Stimulated activated CD4-positive, alpha-beta T cell treated with anti-CD3 and anti-CD28 coated beads, Interleukin-4, amount 100 ng/mL, for 48 hours (primary cell): ENCODE measurements at places on chromosomes 7 and 10.

GRCh38 chr10:14185316-14186045 is 145.2 kb downstream of the FRMD4A start:
- peak; percentile 54 for DNase-seq

- no peak for DNase-seq
Measured at GRCh38 chr7:55073051-55073511, 54.3 kb downstream of the EGFR start.

- DNase-seq: no peak
Measured at GRCh38 chr7:82521906-82522445, 78.4 kb upstream of the CACNA2D1 start.

- peak; percentile 51 for DNase-seq
Measured at GRCh38 chr7:151518105-151518946, 1.4 kb downstream of the RHEB start.

DNA sequence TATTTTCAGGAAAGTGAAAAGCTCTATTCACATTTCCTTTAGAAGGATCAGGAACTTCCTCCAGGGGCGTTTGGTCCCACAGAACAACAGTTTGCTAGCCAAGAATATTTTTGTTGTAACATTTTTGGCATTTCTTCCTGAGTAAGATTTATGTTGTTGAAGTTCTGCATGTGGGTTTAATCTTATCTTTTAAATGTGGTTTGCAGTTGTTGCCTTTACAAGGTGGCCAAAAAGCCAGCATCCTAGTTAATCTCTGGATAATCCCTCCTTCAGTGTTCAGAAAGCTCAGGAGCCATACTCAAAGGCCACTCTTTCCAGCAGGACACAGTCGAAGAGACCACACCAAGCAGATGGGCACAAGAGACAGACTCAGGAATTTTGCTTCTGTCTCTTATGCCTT is 30.0 kb downstream of the SLC26A4 start:
- no peak for DNase-seq

GRCh38 chr10:27995311-27995710 is 3.6 kb downstream of the ODAD2 start:
- no peak for DNase-seq

DNA sequence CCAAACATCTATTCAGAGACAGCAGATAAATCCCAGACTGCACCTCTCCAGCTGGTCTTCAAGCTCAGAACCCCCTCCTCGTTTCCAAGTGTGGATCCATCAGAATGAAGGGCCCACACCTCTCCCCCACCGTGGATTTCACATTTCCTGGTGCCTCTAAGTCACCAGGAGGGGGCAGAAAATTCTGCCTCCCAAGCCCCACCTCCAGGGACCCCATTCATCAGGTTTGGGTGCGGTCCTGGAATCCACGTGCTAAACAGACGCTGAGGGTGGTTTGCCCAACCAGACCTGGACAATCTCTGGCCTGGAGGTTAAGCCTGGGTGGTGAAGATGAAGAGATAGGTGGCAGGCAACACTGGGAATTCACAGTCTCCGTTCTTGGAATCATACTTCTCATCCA is 92.4 kb downstream of the WDR11 start:
- DNase-seq: no peak

- no peak for DNase-seq
Measured at GRCh38 chr10:119316729-119317097, 109.3 kb downstream of the GRK5 start.

GRCh38 chr7:80918399-80918798 is 452 bp downstream of the SEMA3C start:
- DNase-seq: no peak

- DNase-seq: no peak
Measured at GRCh38 chr10:66176772-66177171, 749.1 kb upstream of the LRRTM3 start.

- peak; percentile 51 for DNase-seq
Measured at GRCh38 chr7:138001529-138002095, at the start of gene CREB3L2. Gene CREB3L2, minus strand, starts transcription at chr7:138002086. Its CDS starts 381 bp downstream, at chr7:138001705.

GRCh38 chr7:71389976-71390375 is 258.0 kb downstream of the GALNT17 start:
- no peak for DNase-seq

DNA sequence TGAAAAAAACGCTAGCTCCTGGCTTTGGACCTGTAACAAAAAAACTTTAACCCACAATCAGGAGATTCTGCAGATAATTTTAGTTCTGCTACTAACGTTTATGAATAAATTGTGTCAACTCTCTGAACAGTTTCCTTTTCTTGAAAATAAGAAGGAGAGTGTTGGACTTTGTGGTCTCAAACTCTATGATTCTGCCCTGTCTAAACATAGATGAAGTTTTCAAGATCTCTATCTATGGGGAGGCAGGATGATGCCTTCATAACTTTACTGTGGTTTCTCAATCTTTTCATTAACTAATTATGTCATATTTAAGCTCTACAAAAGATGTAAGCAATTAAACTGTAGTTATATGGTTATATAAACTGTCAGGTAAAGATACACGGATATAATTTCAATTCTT is 162.0 kb downstream of the REEP3 start:
- no peak for DNase-seq

DNA sequence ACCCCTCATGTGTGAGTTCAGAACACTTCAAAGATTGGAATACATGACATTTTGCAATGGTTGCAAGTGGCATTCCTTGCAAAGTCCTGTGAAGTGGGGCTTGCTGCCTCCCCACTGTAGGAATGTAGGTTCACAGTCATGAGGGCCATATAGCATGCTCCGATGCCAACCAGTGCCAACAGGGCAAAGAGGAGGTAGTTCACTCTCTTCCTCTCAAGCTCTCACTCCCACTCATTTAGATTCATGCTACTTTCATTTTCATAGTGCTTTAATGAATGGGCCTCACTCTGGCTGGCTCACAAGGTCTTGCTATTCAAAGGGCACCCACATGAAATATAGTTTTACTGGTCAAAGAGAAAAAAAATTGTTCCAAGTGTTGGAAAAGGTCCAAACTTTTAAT is 169.9 kb upstream of the AOAH start:
- no peak for DNase-seq

- no peak for DNase-seq
Measured at GRCh38 chr10:123009105-123009820, 457 bp downstream of the ACADSB start.

- no peak for DNase-seq
Measured at GRCh38 chr10:103096130-103096529, 96.9 kb downstream of the NT5C2 start.

- no peak for DNase-seq
Measured at GRCh38 chr10:36634916-36635315, 490.5 kb upstream of the ANKRD30A start.

- no peak for DNase-seq
Measured at GRCh38 chr10:99429517-99430095, 818 bp downstream of the GOT1 start.

DNA sequence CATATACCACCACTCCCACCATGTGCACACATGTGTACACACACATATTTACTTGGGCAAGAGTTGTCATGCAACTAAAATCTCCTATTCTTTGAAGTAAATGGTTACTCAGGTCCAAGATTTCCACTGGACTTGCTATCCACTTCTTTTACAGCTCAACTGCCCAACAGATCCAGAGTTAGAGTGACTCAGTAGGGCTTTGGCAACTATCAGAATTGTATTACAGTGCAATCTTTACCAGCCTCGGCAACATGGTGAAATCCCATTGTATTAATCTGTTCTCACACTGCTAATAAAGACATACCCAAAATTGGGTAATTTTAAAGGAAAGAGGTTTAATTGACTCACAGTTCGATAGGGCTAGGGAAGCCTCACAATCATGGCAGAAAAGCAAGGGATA is 51.9 kb upstream of the ABLIM1 start:
- DNase-seq: no peak

DNA sequence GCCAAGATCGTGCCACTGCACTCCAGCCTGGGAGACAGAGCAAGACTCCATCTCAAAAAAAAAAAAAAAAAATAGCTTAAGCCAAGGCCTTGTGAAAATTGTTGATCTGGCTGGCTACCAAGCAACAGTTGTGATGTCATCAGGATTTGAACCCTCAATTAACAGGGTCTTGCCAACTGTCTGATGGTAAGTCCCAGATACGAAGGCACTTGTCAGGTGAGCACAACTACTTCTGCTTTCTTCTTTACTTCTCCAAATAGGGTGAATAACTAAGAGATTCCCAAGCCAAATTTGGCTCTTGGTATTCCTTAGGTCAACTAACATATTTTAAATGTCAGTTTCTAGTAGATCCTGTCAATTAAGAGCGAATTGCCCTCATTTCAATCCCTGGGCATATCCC is 47.4 kb downstream of the ANKRD61 start:
- no peak for DNase-seq

- DNase-seq: no peak
Measured at GRCh38 chr7:28732071-28732869, 225.9 kb downstream of the TRIL start.

GRCh38 chr7:139080905-139081304 is 28.6 kb downstream of the ZC3HAV1 start:
- DNase-seq: no peak

- no peak for DNase-seq
Measured at GRCh38 chr7:79352323-79352722, 101.1 kb downstream of the MAGI2 start.
